ENCODE measurements at places on chromosomes 5 and 9. TPM values are rescaled to one million over a fixed set of nuclear protein-coding genes. Genes with fewer than 3 reads are reported as not detected.

Gene ERMP1
- total RNA-seq, result 33.0 TPM

Gene SERF1A
- total RNA-seq, result 11.5 TPM

Gene PDZD2
- total RNA-seq, result 0.33 TPM

Gene ANKRD55
- total RNA-seq, result not detected

Gene CCIN
- total RNA-seq, result not detected

Gene CNTLN
- total RNA-seq, result 4.2 TPM

Gene NUTM2F
- not detected for total RNA-seq

Gene UBE2QL1
- total RNA-seq, result not detected

Gene SOWAHA
- total RNA-seq, result not detected

Gene ZNF608
- total RNA-seq, result 20.0 TPM

Gene SURF6
- 27.2 TPM for total RNA-seq

Gene F2RL1
- 57.2 TPM for total RNA-seq

Gene ANKRD31
- 0.33 TPM for total RNA-seq

Gene NRARP
- total RNA-seq, result 0.50 TPM

Gene FREM1
- total RNA-seq, result not detected

Gene CMYA5
- total RNA-seq, result 9.2 TPM

Gene LCN12
- total RNA-seq, result not detected

Gene SLC36A2
- total RNA-seq, result not detected

Gene NR5A1
- total RNA-seq, result not detected
